ENCODE measurements at places on chromosomes 5 and 9.
A peak's percentile ranks its signal among the peaks of the same experiment; 100 is the strongest.

GRCh38 chr5:86824637-86825036 lies 206.9 kb downstream of the COX7C start:
- DNase-seq, result no peak

DNA sequence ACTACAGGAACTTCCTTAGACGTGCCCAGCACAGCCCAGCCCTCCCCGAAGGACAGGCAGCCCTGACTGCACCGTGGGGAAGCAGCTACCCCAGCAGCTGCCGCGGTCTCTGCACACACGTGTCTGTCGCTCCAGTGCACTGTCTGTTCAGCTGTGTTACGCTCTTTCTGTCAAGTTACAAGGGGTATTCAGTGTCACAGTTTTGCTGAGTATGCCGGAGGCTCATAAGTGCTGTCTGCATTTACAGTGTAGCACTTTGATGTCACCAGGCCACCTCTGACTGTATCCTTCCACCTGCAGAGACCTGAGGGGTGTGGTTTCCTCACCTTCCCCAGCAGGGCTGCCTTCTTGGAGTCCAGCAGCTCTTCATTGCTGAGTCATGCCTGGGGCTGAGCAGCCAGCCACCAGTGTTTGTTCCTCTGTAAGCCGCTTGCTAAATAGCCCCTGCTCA lies 126.8 kb downstream of the EHMT1 start:
- DNase-seq, result no peak

- DNase-seq, result no peak
Measured at GRCh38 chr9:2427120-2427891, 194.3 kb upstream of the VLDLR start.

GRCh38 chr5:78691084-78691960 lies 42.8 kb upstream of the LHFPL2 start:
- no peak for DNase-seq

DNA sequence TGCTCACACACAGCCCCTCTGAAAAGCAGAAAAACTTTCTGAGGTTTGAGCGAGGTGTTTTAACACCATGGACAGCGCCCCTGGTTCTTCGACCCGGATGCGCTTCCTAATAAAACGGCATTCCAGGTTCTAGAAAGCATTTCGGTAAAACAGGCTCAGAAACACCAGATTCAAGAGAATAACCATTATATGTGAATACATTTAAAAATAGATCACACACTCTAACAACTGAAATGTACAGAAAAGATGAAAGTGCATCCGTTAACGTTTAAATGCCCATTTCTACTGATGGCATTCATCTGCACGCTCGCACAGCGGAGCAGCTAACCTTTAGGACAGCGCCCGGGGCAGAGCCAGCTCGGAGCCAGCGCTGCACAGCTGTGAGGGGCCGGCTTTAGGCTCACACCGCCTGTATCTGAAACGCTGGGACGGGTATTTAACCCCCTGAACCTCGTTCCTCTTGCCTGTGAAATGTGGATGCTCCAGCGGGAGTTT lies 26.3 kb upstream of the TENT4A start:
- DNase-seq, result no peak

DNA sequence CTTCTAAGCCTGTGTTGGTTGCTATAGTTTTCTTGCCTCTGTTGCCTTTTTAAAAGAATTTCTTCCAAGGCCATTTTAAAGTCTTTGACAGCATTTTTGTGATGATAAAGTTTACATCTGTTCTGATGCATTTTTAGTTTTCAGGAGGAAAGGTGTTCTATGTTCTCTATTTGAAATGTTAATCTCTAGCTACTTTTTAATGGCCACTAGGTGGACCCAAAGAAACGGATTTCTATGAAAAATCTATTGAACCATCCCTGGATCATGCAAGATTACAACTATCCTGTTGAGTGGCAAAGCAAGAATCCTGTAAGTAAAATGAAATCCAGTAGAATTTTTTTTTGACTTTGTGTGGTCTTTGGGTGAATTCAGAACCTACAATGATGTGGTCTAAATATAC lies 60.2 kb downstream of the MELK start:
- no peak for DNase-seq

- no peak for DNase-seq
Measured at GRCh38 chr5:131109540-131110255, 55.4 kb downstream of the HINT1 start.

- DNase-seq, result no peak
Measured at GRCh38 chr9:131875828-131876485, 136.1 kb upstream of the RAPGEF1 start.

- no peak for DNase-seq
Measured at GRCh38 chr5:75536147-75536546, 24.5 kb downstream of the POLK start.

DNA sequence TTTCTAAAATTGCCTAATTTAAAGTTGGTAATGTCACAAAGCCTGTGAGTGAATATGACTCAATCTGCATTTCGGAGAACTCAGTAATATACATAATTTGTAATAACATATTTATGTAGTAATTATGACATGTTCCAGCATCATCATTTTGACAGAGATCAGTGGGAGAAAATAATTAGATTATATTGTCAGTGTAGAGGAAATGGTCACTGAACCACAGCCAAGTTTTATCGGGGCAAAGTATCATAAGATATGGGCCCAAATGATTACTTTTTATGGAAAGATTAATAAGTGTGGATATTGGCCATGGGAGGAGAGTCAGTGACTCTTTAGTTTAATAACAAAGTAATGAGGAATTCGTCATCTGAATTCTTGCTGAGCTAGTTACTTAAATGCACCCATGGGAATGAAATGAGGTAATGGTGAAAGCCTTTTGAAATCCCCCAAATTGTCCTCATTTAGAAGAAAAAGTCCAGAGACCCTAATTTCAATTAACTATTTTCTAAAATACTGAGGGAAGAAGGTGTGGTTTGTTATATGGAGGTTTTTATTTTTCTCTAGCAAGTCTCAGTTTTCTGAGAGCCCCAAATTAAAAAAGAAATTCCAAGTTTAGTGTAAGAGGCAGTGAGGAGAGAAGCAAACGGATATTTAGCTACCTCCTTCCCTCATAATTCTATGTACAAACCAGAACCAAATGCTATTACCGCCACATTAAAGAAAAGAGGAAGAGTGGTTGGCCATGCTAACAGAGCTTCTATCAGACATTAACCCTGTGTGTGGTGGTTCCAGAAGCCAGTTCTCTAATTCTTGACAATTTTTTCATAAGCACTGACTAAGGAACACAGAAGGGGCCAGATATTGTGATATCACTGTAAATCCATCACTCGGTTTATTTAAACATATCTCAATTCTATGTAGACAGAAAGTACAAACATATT lies 37.7 kb upstream of the MRPS30 start:
- DNase-seq, result no peak

DNA sequence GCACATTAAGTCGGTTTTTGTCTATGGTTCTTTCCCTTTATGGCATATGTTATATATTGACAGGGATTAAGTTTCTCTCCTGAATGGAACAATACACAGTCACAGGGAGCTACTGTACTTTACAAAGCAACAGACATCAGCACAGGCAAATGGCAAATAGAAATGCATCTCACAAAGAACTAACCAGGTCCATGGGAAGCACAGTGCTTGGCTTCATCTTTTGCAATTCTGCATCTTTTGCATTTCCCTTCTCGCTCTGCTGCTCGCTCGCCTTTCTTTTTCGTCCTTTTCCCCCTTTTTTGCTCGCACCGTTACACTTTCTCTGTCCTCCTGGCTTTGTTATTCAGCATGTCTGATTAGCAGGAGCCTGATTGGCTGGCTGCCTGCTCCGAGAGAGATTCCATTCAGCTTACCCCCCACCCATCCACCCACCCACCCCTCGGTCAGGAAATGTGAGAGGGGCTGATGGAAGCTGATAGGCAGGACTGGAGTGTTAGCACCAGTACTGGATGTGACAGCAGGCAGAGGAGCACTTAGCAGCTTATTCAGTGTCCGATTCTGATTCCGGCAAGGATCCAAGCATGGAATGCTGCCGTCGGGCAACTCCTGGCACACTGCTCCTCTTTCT lies at the start of gene ADAMTSL1:
ADAMTSL1 (plus strand) TSS at position 502 of the 628 bp plus-strand sequence; CDS start at position 582, 80 bp downstream.
- DNase-seq, result no peak

GRCh38 chr5:68315679-68316271 lies 100.2 kb downstream of the PIK3R1 start:
- DNase-seq, result no peak

DNA sequence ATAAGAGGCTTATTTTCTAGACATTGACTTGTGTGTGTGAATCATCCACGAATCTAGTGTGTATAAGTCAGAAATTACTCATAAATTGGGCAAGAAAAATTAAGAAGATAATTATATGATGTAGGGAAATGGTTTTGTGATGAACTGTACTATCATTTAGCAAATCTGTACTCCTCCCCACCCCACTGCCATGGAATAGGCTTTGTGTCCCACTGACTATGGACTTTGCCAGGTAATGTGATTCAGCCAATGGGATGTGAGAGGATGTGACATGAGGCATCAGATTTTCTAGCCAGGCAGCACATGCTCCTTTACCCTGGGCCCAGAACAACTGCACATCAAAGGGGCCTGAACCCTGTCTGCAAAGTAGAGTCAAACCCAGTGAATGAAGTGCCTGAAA lies 406.6 kb downstream of the CTNND2 start:
- DNase-seq, result no peak

- DNase-seq, result no peak
Measured at GRCh38 chr9:22005021-22005701, 3.9 kb downstream of the CDKN2B start.

- DNase-seq, result peak; percentile 93
Measured at GRCh38 chr9:98974994-98975712, 31.4 kb downstream of the COL15A1 start.

- DNase-seq, result no peak
Measured at GRCh38 chr5:28809811-28810750, 1771.7 kb upstream of the CDH9 start.

GRCh38 chr5:97095318-97095732 lies 47.1 kb downstream of the LIX1 start:
- no peak for DNase-seq

GRCh38 chr9:26789959-26790358 lies 102.6 kb downstream of the CAAP1 start:
- DNase-seq, result no peak

DNA sequence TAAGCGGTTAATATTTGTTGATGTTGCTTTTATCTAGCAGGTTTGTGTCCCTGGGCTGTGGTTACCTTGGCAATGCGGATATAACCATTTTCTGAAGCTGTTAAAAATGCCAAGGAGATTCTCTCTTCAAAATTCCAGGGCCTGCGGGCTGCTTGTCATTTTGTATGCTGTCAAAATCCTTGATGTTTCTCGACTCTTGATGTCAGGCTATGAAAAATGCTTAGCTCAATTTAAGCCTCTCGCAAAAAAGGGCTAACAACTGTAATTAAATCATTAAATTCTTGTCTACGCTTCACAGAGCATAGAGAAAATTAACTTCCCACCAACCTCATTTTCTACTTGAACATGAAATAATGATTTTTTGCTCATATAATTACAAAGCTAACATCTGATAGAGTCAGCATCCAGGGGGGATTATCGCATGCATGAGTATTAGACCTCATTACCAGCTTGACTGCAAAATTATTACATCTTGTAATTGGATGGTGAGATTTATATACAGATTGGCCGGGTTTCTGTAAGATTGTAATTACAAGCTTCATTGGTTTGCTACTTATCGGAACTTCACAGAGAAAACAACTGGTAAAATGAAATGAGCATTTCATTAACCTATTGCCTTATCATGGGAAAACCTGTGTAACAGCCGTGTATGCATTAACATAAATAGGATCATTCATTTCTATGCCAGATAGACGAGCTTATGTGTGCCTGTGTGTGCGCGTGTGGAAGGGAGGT lies 83.1 kb upstream of the IRX1 start:
- DNase-seq, result no peak

- no peak for DNase-seq
Measured at GRCh38 chr5:95861221-95861863, 38.8 kb upstream of the GLRX start.

DNA sequence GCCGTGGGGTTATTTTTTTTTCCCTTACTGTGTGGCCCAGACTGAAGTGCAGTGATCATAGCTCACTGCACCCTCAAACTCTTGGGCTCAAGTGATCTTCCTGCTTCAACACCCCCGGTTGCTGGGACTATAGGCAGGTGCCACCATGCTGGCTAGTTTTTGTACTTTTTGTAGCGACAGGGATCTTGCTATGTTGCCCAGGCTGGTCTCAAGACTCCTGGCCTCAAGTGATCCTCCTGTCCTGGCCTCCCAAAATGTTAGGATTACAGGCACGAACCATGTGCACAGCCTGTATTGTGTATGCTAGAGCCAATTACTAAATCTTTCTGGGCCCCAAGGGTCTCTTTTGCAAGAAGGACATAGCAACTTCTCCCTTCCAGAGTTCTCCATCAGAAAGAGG lies 23.1 kb downstream of the GALNT10 start:
- no peak for DNase-seq

- DNase-seq, result no peak
Measured at GRCh38 chr9:120715389-120715924, 1.2 kb upstream of the MEGF9 start.

GRCh38 chr9:72680593-72681282 lies 159.3 kb downstream of the TMC1 start:
- no peak for DNase-seq

- no peak for DNase-seq
Measured at GRCh38 chr5:96112123-96112670, 150.5 kb upstream of the ELL2 start.

DNA sequence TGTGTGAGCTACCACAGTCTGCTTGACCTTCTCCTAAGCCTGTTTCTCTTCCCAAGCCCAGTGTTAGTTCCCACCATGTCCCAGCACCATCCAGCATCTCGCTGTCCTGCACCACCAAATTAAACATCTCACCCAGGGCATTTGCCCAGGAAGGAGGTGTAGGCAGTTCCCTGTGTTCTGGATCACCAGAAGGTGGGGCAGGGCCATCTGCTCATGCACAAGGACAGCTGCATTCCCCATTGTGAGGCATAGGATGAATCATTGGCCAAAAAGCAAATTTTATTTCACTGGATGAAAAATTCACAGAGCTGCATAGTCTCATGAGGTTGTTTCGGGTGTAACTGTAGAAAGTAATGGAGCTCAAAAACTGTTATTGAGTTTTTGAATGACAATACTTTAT lies 89.5 kb upstream of the GRIA1 start:
- DNase-seq, result no peak

DNA sequence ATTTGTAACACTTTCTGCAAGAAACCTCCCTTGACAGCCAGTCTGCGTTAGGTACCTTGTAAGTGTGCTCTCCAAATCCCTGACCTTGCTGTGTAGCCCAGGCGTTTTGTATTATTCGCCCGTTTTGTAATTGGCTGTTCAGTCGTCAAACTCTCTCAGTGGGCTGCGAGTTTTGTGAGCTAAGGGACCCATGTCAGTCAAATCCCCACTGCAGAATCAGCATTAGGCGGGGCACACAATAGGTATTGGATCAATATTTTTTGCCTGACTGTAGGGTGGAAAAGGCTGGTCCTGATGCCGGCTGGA lies 665 bp downstream of the DNAJC18 start:
- DNase-seq, result no peak

GRCh38 chr9:128902351-128903078 lies 18.3 kb upstream of the PHYHD1 start:
- peak; percentile 4 for DNase-seq

- DNase-seq, result no peak
Measured at GRCh38 chr9:93652604-93653592, 76.5 kb downstream of the PHF2 start.

DNA sequence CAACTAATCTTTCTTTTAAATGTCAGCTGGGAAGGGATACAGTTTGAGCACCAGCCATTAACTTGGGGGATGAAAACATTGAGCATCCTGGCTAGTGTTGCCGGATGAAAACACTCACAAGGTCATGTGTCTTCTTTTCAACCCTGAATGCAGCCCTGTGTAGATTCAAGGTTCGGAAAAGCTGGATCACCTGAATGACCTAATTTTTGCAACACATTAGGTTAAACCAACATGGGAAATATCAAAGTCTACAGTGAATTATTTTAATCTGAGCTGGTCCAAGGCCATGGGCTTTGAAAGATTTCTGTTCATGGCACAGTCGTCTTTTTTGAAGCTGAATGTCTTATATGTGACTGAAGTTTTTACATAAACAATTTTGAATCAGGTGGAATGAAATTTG lies 281.2 kb downstream of the ARHGEF28 start:
- no peak for DNase-seq
